ENCODE measurements at places on chromosomes 4 and X. TPM values are rescaled to one million over a fixed set of nuclear protein-coding genes. Genes with fewer than 3 reads are reported as not detected.

The SAP30 gene
- 27.7 TPM for total RNA-seq

The FRMD7 gene
- not detected for total RNA-seq

The CFAP47 gene
- not detected for total RNA-seq

The PARM1 gene
- total RNA-seq = 0.09 TPM

The IDUA gene
- total RNA-seq = 14.1 TPM

The CDX4 gene
- total RNA-seq = not detected

The PCSK1N gene
- 0.42 TPM for total RNA-seq

The CXorf49 gene
- total RNA-seq = not detected

The TMSB4X gene
- 8,354 TPM for total RNA-seq

The EDA gene
- total RNA-seq = 3.1 TPM

The BEX5 gene
- total RNA-seq = not detected

The GLRA3 gene
- total RNA-seq = not detected

DNA sequence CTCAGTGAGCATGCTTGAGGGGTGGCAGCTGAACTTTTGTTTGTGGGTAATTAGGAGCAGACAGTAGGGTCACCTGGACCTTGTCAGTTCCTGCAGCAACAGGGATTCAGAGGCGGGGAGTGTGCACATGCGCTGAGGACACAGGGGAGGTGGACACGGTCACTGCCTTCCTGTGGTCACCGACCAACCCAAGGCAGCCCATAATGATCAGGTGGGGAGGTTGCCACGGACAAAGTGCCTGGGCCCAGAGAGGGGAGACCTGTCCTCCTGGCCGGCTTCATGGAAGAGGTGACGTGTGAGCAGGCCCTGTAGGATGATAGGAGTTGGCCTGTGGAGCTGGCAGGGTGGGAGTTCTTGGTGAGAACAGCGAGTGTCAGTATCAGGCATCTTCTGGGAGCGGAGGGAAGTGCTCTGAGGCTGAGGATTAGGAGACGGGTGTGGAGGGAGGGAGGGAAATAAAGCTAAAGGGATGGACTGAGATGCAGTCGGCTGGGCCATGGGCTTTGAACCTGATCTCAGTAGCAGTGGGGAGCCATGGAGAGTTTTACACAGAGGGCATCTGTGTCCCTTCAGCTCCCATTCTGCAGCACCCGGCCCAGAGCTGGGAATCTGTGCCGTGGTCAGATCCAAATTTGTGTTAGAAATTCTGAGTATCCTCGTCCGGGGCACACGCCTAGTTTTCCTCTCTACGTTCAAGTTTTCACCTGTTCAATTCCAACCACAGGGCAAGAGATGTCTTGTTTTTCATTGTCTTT is 100.0 kb downstream of the PSAPL1 start:
- DNase-seq = no peak

DNA sequence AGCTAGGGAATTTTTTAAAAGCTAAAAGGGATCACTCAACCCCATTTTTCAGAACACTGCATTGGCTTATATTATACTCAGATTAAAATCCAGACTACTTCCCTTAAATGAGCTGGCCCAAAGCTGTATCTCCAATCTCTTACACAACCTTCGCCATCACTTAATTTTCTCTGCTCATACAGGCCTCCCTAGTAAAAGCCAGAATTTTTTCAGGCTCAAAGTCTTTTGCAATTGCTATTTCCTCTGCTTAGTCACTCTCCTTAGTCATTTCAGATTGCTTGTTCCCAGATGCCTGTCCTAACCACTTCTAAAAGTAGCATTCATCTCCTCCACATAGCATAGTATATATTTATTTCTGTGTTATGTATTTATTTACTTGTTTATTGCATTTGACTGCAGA is 1587.9 kb upstream of the ADGRL3 start:
- no peak for DNase-seq

GRCh38 chr4:26931966-26932365 is 71.3 kb downstream of the STIM2 start:
- DNase-seq = no peak

GRCh38 chrX:129404670-129405008 is 118.7 kb downstream of the SMARCA1 start:
- no peak for DNase-seq

- DNase-seq = peak; percentile 82
These were observed 82.0 kb upstream of the CLDN34 start for GRCh38 chrX:9885150-9885549.

DNA sequence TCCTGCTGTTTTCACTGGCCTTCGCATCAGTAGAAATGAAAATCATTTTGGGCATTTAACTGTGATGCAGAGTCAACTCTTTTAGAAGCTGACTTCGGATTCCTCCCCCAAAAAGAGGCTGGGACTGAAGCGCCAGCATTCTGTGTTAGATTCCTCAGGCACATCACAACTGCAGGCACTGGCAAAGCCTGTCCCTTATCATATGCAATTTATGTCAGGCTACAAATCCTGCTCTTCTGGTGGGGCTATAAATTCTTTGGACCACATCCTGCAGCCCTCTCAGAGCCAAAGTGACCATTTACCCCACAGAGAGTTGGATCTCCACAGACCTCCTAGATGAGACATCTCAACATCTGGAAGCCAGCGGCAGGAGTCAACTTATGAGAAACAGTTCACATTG is 138.4 kb downstream of the CBR4 start:
- no peak for DNase-seq

GRCh38 chr4:133402616-133403015 is 253.5 kb downstream of the PCDH10 start:
- no peak for DNase-seq

- no peak for DNase-seq
These were observed 414.0 kb upstream of the HS3ST1 start for GRCh38 chr4:11842620-11843263.

- no peak for DNase-seq
These were observed 79.8 kb upstream of the RPL34 start for GRCh38 chr4:108540536-108540935.

DNA sequence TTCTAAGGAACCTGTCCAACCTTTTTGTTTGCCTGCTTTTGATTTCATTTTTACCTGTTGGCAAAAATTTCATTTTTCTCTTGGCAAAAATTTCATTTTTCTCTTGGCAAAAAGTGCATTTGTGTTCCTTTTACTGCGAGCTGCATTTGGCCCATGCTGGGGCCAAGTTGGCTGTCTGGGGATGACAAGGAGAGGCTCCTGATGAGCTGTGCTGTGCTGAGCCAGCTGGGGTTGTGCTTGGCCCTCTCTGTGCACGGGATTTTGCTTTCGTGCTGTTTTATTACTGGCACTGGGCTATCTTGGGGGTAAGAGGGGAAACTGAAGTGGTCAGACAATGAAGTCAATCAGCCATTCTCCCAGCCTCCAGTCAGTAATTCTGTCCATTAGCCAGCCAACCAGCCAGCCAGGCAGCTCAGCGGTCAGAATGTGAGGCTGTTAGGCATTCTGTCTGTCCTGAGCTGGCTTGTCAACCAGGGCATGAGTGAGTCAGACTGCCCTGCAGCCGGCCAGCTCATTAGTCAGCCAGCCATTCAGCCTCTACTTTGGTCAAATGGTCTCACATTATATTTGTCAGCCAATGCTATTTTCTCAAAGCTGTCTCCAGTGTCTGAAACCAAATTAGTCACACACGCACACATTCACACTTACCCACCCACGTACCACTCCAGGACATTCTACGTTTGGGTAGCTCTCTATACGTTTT is 56.9 kb upstream of the PRPS1 start:
- peak; percentile 33 for DNase-seq

DNA sequence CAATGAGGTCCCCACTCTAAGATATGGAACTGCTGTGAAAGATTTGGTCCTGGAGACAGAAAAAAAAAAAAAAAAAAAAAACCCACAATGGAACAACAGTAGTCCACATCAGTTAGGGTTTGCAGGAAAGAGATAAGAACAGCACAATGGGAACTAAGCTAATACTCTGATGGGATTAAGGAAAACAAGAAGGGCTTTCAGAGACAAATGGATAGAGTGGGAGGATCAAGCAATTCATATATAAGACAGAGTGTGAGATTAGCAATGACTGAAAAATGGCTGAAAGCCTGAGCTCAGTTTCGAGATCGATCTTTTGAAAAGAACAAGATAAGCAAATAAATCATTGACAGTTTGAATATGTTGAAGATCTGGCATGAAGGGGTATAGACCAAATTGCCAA is 188.4 kb upstream of the TRPC5 start:
- no peak for DNase-seq

GRCh38 chr4:25889589-25890503 is 24.2 kb upstream of the SMIM20 start:
- no peak for DNase-seq

DNA sequence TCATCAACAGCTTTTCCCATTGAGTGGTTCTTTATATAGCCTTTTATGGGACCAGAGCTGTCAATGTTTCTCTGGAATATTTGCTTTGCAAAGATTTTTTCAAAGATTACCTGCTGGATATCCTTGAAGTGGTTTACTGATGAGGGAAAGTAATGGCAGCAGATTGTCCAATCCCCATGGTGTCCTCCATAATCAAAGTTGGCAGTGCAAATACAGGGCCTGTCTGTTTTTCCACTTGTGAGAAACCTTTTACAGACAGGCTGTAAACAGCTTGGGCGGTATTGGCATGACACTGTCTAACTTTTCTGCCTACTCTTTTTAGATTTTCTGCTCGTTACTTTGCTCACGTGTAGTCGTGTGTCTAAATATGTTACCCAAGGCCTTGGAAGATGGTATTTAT is 641.9 kb upstream of the NR3C2 start:
- DNase-seq = no peak

- DNase-seq = peak; percentile 77
These were observed 189.7 kb downstream of the TSPAN5 start for GRCh38 chr4:98468709-98469108.

- no peak for DNase-seq
These were observed 150.5 kb downstream of the RNF150 start for GRCh38 chr4:140982613-140983340.

GRCh38 chrX:10350221-10350620 is 193.4 kb downstream of the CLCN4 start:
- no peak for DNase-seq

- DNase-seq = peak; percentile 92
These were observed 88.5 kb upstream of the CBR4 start for GRCh38 chr4:169098532-169098931.

DNA sequence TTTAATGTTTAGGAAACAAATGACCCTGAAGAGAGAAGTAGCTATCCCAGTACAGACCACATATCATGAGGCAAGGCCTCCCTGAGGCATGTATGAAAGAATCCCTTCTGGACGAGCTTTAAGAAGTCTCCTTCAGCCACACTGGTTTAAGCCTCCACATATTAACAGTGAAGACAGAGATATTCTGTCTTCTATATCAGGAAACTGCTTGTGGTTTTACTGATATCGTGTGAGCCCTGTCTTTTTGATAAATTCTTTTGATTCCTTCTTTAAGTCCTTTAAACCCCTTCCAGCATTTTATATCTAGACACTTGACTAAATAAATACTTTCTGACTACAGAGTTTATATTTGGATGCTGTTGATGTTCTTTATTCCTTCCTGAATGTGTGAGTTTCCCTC is 45.9 kb upstream of the GPC4 start:
- DNase-seq = no peak

DNA sequence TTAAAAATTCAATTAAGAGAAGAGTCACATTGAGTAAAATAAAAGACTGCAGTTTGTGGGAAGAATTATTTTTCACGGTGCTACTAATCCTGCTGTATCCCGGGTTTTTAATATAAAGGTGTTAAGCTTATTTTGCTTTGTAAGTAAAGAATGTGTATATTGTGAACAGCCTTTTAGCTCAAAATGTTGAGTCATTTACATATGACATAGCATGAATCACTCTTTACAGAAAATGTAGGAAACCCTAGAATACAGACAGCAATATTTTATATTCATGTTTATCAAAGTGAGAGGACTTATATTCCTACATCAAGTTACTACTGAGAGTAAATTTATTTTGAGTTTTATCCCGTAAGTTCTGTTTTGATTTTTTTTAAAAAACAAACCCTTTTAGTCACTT is 39.7 kb downstream of the IRS4 start:
- no peak for DNase-seq

DNA sequence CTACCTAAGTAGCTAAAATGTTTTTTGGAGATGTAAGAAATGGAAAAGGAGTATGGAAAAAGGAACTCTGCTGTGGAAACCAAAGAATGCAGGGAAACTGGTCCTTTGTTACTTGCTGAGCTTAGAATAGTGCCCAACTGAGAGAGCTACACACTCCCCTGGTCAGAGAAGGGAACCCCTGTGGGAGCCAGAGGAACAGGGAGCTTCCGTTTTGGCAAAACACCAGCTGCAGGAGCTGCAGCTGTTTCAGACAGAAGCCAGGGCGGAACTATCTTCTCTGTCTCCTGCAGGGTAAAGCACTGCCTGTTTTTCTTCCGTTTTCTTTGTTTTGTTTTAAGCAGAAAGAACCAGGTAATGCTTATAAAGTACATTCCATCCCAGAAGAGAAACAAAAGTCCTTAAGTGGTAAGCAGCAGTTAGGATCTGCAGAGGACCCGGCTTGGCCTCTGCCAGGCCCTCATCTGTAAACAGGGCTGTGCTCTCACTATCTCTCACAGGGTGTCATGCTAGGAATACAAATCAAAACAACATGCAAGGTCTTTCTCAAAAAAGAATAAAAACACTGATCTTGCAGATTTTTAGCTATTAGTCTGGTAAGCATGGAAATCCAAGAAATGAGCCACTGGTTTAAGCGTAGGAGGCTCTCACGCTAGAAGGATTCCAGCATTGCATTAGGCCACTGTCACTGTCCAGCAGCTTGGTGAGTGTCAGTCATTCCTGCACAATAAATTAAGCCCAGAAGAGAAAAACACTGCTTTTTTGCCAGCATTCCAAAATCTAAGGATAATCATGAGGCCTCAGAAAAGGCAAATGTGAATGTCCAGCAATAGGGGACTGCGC is 76.1 kb downstream of the CHST7 start:
- peak; percentile 68 for DNase-seq

DNA sequence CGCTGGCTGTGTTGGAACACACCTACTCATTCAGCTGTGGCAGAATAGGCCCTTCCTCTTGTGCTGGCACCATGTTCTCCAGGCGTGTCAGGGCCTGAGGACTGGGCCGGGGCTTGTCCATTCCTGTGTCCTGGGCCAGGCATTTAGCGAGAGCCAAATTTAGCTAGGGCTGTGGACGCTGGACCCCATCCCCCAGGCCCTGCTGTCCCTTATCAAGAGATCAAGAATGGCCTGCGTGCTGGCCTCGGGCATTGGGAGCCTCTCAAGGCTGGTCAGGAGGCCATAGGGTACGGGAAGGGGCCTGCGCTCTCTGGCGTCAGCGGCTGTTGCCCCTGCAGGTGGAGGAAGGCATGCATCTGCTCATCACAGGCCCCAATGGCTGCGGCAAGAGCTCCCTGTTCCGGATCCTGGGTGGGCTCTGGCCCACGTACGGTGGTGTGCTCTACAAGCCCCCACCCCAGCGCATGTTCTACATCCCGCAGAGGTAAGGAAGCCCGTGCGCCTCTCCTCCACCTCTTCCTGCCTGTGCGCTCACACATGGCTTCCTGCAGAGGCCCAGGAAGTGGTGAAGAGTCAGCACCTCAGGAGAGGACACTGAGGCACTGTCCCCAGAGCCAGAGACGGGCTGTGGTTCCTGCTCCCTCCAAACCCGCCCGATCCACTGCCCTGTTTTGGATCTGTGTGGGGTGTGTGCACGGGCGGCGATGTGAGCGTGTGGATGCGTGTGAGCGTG is 15.3 kb downstream of the ABCD1 start:
- DNase-seq = no peak

- DNase-seq = no peak
These were observed 228.3 kb upstream of the TTC29 start for GRCh38 chr4:147173797-147174432.
